Non-pigmented ciliary epithelial cell (primary cell): ENCODE measurements at places on chromosomes 1 and 21.

GRCh38 chr21:41584603-41585176 is 76.7 kb upstream of the TMPRSS2 start:
- DNase-seq = no peak

DNA sequence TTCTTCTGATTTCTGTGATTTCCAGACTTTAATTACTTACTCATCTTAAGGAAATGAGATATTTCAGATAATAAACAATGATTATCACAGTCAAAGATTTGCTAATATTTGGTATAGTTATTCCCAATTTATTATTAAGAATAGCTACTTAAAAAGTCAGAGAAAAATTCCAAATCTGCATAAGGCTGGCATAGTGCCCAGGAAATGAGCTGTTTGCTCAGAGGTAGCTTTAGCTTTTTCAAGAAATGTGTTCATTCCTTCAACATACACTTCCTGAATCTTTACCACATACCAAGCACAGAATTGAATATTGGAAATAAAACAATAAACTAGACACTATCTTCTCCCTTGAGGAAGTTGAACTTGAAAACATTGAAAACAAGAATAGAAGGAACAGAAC is 44.3 kb upstream of the KCNK1 start:
- no peak for DNase-seq

- no peak for DNase-seq
Measured at GRCh38 chr1:58045094-58045705, 501.3 kb downstream of the OMA1 start.

- no peak for DNase-seq
Measured at GRCh38 chr1:217527151-217527550, 103.7 kb downstream of the GPATCH2 start.

DNA sequence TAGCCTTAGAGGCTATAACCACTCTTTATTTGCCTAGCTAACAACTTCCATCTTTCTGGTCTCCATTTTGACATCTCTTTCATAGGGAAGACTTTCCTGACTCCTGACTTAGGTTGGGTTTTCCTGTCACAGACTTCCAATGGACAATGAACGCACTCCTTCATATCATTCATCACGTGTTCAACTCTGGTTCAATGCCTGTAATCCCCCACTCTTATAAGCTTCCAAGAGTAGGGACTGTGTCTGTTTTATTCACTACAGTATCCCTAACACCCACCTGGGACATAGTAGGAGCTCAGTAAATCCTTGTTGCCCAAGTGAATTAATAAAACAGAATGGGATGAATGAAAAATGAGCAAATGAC is 4.6 kb downstream of the SLAMF1 start:
- DNase-seq = no peak

DNA sequence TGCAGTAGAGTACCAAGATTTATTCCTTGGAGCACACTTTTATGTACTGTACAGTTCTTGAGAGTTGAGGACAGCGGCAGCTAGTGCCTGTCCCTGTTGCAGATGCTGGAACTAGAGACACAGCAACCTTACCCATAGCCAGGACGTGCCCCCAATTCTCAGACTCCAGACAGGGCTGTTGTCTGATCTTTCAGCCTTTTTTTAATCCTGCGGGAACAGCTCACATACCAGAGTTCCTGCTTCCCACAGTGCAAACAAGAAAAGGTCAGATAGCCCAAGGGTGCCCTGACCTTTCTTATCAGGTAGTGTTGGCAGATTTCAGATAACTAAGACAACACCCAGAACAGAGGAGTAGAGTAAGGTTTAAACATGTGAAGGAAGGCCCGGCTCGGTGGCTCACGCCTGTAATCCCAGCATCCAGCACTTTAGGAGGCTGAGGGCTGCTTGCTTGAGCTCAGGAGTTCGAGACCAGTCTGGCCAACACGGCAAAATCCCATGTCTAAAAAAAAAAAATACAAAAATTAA is 78.5 kb downstream of the DOP1B start:
- DNase-seq = no peak

GRCh38 chr1:109765483-109765815 is 1.7 kb upstream of the EPS8L3 start:
- no peak for DNase-seq

DNA sequence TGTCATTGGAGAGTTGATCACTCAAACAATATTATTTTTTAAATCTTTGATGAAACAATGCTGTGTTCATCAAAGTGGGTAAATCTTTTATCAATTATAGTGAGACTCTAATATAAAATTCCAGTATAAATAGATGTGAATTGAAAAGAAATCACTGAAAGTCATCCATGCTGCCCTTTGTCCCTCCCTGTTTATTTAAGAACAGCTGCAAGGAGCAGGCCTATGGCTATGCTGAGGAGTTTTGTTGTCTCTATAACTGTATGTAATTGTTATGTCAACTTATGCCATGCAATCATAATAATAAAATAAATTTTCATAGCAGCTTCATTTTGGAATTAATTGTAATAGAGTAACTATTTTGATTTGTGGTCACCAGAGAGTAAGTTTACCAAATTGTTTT is 1272.4 kb upstream of the ADGRL4 start:
- DNase-seq = no peak

GRCh38 chr1:24902471-24902891 is 27.6 kb downstream of the RUNX3 start:
- DNase-seq = no peak

DNA sequence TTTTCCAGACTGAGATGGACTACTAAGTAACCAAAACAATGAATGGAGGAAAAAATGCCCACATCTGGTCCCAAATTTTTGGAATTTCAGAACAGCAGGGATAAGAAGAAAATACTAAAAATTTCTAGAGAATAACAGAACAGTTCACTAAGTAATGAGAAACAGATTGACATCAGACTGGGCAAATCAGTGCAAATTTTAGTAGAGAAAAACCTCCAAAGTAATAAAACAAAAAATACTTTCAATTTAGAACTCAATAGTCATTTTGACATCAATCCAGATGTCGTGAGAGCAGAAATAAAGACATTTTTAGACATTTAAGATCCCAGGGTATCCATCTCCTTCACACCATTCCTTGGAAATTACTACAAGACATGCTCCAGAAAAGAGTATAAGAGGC is 39.3 kb downstream of the CRP start:
- DNase-seq = no peak
